ENCODE measurements at places on chromosomes 7 and 10. TPM values are rescaled to one million over a fixed set of nuclear protein-coding genes. Genes with fewer than 3 reads are reported as not detected.

EEPD1 gene
- 3.1 TPM for polyA plus RNA-seq

OR6V1 gene
- not detected for polyA plus RNA-seq

ACBD7 gene
- 11.5 TPM for polyA plus RNA-seq

PLAU gene
- polyA plus RNA-seq: 15.8 TPM

WAC gene
- polyA plus RNA-seq: 72.9 TPM

HOGA1 gene
- 0.57 TPM for polyA plus RNA-seq

FMC1 gene
- 23.3 TPM for polyA plus RNA-seq

MYOZ1 gene
- polyA plus RNA-seq: 3.0 TPM

SCIN gene
- 0.47 TPM for polyA plus RNA-seq

HTRA1 gene
- polyA plus RNA-seq: 20.1 TPM

CDH23 gene
- 6.3 TPM for polyA plus RNA-seq

LRRC18 gene
- not detected for polyA plus RNA-seq

MARCHF5 gene
- polyA plus RNA-seq: 5.8 TPM

MCM10 gene
- polyA plus RNA-seq: 9.8 TPM

ITIH5 gene
- 6.5 TPM for polyA plus RNA-seq

DRGX gene
- not detected for polyA plus RNA-seq

SEMA3C gene
- polyA plus RNA-seq: 0.24 TPM

GNAT3 gene
- not detected for polyA plus RNA-seq

EDRF1 gene
- 13.0 TPM for polyA plus RNA-seq

CDHR3 gene
- 6.8 TPM for polyA plus RNA-seq

UBE3C gene
- polyA plus RNA-seq: 32.0 TPM

C10orf71 gene
- not detected for polyA plus RNA-seq

DKK1 gene
- polyA plus RNA-seq: 0.36 TPM

PARD3 gene
- polyA plus RNA-seq: 14.3 TPM

TUBB8 gene
- polyA plus RNA-seq: 3.0 TPM

TMEM184A gene
- 2.1 TPM for polyA plus RNA-seq

OR2A5 gene
- polyA plus RNA-seq: not detected

ZNF277 gene
- polyA plus RNA-seq: 2.7 TPM

NEUROD6 gene
- polyA plus RNA-seq: not detected

HTR7 gene
- polyA plus RNA-seq: 11.5 TPM

ATOH7 gene
- polyA plus RNA-seq: 1.0 TPM

DENND2A gene
- 5.0 TPM for polyA plus RNA-seq

TMEM236 gene
- 0.02 TPM for polyA plus RNA-seq
